ENCODE measurements at places on chromosomes 4 and X.

- DNase-seq, result no peak
These were observed 2.8 kb upstream of the PARM1 start for GRCh38 chr4:74930162-74930561.

DNA sequence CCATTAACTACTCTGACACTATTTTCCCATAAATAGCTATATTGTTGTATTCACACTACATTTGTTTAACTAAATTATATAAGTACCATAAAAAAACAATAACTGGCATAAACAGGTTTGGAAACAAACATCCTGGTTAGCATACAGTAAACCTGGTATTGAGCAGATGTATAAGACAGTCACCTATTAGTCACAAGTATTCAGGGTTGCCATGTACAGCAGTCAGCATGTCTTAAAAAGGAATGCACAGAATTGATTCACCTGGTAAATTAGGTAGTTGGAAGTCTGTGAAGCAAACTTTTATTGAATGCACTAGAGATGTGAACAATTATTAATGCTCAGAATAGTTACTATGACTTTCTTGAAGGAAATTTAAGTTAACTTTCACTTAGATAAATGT lies 137.9 kb downstream of the FAM13A start:
- DNase-seq, result no peak

DNA sequence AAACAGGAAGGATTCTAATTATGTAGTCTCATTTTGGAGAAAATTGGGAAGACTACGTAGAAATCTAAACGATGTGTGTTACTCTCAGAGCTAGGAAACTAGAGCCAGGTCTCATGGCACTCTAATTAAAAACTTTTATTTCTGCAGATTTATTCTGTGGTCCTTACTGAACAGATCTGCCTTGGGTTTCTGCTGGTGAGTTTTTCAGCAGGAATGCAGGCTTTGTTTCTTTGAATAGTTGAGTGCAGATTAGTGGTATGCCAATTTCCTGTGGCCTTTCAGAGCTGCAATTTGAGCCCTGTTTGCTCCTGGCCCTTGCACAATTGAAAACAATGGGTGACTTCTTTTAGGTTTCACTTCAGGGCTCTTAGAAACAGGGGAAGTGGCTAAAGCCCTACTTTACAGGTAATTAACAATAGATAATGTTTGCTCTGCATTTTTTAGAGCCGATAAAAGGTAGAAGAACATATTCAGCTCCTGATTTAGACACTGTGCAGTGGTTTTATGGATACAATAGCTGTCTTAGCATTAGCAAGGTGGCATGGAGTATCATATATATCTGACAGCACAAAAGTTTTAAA lies 21.8 kb downstream of the SPRY1 start:
- DNase-seq, result no peak

DNA sequence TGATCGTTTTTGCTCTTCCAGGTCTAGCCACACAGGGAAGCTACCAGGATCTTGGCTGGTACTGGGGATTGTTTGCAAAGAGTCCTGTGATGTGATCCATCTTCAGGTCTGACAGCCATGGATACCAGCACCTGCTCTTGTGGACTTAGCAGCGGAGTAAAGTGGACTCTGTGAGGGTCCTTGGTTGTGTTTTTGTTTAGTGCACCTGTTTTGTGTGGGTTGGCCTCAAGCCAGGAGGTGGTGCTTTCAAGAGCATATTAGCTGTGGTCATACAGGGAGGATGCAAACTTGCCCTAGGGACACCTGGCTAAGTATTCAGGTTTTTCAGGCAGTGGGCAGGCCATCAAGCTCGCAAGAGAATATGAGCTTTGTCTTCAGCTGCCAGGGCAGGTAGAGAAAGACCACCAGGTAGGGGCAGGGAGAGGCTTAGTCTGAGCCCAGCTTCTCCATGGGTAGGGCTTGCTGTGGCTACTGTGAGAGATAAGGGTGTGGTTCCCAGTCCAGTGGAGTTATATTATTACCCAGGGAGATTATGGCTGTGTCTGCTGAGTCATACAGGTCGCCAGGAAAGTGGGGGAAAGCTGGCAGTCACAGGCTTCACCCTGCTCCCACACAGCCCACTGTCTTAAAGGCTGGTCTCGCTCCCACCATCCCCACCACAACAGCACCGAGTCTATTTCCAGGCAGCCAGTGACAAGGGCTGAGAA lies 293.7 kb downstream of the PCDH18 start:
- DNase-seq, result no peak

GRCh38 chrX:67724359-67725110 lies 180.7 kb downstream of the AR start:
- no peak for DNase-seq

- DNase-seq, result no peak
These were observed 70.1 kb upstream of the ENPP6 start for GRCh38 chr4:184287697-184288255.

DNA sequence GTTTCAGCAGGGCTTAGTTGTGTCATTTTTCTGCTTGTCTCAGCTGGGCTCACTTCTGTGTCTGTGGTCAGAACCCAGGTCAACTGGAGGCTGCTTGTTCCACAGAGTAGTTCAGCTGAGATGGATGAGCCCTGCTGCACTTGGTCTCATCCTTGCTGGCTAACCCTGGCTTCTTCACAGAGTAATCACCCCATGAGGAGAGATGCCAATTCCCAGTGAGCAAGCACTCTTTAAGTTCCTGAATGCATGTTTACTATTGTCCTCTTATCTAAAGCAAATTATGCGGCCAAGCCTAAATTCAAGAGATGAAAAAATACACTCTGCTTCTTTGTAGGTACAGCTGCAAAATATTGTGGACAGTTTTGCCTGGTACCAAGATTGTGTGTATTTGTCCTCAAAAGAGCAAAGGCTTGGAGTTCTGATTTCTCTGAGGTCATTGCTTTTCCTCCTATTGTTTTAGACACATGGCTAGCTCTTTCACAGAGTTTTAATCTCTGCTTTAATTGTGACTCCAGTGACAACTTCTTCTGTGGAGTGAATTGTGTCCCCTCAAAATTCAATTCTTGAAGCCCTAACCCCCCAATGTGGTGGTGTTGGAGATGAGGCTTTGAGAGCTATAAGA lies 236.6 kb upstream of the ANKRD50 start:
- DNase-seq, result no peak

GRCh38 chr4:41420541-41420940 lies 117.4 kb upstream of the LIMCH1 start:
- DNase-seq, result no peak

- DNase-seq, result no peak
These were observed 106.6 kb downstream of the FNIP2 start for GRCh38 chr4:158875455-158875854.

DNA sequence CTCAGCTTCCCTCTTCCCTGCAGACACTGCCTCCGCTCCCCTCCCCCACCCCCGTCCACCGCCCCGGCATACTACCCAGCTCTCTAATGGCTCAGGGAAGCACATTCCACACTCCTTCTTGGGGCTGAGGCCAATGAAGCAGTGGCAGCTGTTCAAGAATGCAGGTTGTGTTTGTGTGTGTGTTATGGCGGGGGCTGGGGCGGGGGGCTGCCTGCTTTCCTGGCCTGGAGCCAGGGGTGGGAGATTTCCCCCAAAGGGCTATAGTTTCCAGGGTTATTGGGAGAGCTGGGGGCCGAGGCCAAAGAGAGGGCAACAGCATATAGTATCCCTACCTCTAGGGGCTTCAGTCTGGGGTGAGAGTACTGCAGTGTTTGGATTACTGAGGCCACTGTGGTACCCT lies 149.4 kb downstream of the EFNB1 start:
- DNase-seq, result no peak

DNA sequence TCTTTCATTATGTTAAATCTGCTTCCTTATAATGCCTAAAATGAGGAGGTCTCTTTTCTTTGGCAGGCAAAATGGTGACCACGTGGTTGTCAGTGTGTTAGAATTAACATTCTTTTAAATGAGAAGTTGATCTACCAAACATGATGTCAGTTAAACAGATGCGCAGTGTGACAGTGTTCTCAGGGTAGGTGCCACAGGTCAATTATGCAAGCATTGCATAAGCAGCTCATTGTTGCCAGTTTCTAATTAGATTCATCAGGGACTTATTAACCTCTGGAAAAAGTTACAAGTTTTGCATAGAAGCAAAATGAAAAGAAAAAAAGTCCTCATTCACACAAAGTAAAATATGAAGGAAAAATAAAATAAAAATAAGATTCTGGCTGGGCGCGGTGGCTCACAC lies 324.1 kb upstream of the GALNT7 start:
- no peak for DNase-seq

DNA sequence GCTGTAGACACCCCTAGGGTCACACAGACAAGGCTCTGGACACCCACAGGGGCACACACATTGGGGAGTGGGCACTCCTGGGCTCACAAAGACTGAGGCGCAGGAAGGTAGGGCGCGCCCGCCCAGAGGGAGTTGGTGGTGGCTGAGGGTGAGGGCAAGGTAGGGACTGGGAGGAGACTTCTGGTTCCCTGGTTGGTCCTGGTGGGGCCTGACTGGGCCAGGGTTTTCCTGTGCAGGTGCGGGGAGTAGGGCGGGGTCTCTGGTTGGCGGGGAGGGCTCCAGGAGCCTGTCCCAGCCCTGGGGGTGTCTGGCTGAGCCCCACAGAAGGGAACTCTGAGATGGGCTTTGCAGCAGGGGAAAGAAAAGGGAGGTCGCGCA lies 6.7 kb upstream of the WAS start:
- no peak for DNase-seq

- DNase-seq, result no peak
These were observed 665.6 kb upstream of the PRKX start for GRCh38 chrX:4379071-4379470.

GRCh38 chr4:113469023-113469390 lies 292.5 kb downstream of the CAMK2D start:
- no peak for DNase-seq

GRCh38 chr4:121738780-121739535 lies 26.0 kb downstream of the SMIM43 start:
- no peak for DNase-seq

DNA sequence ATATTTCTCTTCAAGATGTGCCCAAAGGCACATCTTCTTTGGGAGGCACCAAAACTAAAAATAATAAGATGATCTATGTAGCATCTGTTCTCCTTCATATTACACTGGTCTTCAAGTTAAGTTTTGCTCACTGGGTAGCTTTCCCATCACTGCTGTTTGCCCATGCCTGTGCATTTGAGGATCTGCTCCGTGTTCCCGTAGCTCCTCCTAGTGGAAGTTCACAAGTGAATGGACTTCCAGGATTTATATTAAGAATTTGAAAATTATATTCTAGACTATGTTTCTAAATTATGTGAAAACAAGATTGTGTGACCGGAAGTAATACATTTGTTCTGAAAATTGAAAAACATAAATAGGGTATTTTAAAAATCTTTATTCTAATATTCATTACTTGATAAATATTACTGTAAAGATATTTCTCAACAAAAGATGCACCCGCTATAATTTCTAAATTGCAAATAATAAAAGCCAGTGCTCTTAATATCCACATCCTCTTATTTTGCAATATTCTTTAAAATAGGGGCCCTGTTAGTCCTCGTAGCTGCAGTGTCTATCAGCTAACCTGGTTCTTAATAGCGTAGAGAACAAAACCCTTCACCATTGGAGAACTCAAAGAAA lies 147.7 kb downstream of the RBM46 start:
- no peak for DNase-seq

- DNase-seq, result no peak
These were observed 19.5 kb upstream of the FGF2 start for GRCh38 chr4:122806981-122807679.

All from nucleus accumbens (tissue), 56 donors.